Activated naive CD4-positive, alpha-beta T cell treated with Interleukin-2 at 50 U/mL for 16 hours (primary cell): ENCODE measurements at places on chromosomes 1 and 21.

GRCh38 chr1:58921342-58921741 lies 137.5 kb upstream of the JUN start:
- DNase-seq, result no peak

DNA sequence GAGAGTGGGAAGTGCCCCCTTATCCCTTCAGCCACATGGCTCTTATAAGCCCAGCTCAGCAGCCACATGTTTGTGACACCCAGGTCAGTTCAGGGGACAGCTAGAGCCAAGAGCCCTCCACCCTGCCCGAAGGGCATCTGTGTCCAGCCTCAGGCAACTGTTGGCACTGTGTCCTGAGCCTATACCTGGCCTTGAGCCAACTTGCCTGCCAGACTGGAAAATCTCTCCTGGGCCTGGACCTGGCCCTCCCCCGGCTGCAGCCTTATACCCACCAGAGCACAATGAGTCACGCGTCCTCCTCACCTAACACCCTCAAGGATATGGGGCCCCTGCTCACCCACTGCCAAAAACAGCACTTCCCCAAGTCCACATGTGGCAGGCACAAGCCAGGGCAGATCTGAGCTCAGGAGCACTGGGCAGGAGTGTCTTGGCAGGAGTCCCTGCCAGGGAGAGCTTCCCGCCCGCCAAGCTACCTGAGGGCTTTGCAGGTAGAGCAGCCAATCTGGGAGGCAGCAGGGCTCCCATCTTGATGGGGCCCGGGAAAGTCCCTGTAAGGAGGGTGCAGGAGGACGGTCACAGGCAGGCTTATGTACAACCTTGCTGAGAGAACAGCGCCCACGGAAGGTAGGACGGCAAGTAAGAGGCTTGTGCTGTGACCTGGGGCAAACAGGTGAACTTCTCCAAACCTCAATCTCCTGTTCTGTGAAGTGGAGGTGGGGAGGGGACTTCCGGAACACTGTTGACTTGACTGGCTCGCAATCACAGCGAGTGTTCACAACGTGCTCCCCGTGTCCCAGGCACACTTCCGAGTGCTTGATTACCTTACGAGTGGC lies 19.8 kb upstream of the HSPG2 start:
- peak; percentile 52 for DNase-seq

DNA sequence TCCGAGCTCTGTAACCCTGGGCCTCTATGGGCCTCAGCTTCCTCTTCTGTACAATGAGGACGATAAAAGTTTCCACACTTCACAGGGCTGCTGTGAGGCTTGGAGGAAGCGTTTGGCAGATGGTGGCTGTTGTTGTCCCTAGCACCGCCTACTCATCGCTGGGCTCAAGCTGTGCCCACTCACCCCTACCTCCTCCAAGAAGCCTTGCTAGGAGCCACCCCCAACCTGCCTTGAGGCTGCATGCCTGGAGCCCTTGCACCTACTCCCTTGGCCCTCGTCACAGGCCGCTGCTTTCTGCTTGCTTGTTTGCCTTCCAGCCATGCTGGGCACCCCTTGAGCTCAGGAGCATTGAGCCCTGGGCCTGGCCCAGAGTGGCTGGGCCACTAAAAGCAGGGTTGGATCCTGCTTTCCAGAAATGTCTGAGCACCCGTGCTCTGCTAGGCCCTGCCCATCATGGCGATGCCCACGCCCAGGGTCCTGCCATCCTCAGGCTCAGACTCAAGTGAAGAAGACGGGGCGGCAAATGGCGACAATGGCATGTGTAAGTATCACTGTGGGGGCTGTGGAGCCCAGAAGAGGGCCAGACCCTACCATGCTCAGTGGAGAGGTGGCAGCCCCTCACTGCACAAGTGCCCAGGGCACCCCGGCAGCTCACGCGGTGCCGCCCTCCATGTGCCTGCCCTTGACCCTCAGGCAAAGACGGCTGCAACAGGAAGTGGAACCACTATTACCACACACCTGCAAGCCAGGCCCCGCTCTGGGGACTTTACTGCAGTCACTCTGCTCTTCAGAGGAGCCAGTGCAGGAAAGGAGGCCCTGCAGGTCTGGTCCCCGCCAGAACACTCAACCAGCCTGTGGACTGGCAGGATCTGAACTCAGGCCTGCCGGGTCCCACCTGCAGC lies 9.5 kb downstream of the SH3BGRL3 start:
- DNase-seq, result no peak

DNA sequence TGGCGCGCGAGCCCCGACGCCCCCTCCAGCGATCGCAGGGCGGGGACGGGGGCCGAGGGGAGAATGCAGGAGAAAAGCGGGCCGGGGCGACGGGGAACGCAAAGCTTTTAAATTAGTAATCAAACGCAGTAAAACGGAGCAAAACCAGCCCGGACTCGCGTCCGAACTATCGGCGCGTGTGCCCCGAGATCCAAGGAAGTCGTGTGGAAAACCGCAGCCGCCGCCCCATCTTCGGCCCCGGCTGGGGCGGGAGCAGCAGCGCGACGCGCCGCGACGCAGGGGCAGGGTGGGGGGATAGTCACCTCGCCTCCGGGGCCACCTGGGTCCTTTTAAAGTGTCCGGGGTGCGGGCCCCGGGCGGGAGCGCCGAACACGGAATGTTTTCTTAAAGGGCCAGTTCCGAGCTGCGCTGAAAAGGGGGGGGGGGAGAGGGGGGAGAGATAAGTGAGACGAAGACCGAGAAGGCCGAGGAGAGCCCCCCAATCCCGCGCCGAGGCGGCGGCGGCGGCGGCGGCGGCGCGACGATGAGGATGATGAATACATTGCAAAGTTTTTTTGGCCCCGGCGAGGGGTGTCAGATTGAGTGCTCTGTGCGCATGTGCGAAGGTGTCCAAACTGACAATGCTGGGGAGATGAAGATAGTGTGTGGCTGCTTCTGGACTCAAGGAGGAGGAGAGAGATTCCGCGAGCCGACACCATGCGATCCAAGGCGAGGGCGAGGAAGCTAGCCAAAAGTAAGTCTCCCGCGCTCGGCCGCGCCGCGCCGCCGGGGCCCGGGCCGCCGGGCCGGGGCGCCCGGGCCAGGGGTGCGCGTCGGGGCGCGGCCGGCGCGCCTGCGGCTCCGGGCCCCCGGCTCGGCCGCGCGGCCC lies at the start of gene PRDM16:
TSS of gene PRDM16 (plus strand) at position 640 of the 868 bp plus-strand sequence. CDS start at position 697, 57 bp downstream.
- no peak for DNase-seq

GRCh38 chr1:51960262-51960661 lies 30.2 kb downstream of the RAB3B start:
- DNase-seq, result no peak
